DMS153 (cell line): ENCODE measurements at places on chromosomes 5 and 9.

DNA sequence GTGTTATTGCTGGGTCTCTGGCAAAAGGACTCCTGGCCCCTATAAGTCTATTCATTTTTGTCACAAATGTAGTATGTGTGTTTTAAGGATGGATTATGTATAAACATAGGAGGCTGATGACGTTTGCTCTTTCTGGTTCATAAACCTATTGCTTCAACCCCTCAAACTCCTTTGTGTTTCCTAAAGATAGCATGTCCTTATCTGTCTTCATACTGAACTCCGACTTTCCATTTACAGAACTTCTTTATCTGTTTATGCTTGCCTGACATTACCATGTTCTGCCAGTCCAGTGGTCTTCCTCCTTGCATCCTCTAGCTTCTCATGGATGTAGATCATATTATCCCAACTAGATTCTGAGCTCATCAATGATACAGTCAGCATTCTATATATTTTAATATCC lies 46.1 kb downstream of the ARHGEF28 start:
- DNase-seq = no peak

GRCh38 chr9:99303177-99303576 lies 81.1 kb downstream of the SEC61B start:
- no peak for DNase-seq

DNA sequence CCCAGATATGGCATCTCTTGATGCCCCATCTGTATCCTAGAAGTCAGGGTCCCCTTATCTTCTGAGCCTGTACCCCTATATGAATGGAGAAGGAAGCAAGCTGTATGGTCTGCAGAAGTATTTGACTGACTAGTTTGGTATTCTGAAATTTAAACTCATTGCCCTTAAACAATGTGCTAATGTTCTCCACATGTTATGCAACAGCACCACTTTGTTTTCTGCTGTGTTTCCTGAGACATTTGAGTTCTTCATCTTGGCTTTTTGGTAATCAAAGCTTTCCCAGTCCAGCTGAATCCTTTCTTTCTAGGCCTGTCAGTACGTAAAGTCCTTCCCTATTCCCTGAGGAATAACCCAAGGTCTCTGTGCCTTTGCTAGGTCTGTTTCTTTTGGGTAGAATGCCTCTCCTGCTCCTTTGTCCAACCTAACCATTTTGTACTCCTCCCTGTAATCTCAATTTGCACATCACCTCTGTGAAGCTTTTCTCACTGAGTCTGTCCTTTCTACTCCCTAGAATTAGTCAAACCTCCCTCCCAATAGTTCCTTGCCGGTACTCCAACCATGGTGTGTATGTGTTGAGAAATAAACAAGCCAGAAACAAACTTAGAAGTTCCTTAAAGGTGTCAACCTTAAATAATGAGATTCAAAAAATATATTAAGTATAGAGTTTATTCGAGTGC lies 72.1 kb upstream of the HSPB3 start:
- DNase-seq = no peak

DNA sequence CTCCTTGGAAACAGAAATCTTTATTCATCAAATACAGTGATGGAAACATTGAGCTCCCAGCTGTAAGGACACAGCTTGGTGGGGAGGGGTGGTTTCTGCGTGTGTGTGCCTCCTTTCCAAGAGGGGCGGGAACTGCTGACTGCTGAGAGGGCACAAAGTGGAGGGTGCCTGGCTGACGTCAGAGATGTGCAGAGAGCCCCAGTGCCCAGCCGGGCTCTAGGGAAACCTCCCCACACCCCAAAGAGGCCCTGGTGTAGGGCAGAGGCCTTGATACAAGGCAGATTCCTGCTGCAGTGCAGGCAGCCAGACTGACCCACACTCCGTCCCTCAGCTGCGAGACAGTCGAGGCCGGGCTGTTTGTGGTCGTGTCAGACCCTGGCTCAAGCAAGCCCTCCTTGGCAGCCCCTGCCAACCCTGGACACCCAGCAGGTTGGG lies 191.0 kb downstream of the CACNA1B start:
- no peak for DNase-seq

DNA sequence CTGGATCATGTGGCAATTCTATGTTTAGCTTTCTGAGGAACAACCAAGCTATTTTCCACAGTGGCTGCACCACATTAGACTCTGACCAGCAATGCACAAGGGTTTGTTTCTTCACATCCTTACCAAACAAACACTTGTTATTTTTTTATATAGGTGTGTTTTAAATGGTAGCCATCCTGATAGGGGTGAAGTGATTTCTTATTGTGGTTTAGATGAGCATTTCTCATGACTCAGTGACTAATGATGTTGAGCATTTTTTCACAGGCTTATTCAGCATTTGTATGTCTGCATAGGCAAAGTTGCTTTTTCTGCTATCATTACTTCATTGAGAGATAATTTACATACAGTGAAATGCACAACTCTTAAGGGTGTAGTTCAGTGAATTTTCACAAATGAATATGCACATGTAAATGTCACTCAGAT lies 36.0 kb downstream of the ANKRD33B start:
- no peak for DNase-seq

DNA sequence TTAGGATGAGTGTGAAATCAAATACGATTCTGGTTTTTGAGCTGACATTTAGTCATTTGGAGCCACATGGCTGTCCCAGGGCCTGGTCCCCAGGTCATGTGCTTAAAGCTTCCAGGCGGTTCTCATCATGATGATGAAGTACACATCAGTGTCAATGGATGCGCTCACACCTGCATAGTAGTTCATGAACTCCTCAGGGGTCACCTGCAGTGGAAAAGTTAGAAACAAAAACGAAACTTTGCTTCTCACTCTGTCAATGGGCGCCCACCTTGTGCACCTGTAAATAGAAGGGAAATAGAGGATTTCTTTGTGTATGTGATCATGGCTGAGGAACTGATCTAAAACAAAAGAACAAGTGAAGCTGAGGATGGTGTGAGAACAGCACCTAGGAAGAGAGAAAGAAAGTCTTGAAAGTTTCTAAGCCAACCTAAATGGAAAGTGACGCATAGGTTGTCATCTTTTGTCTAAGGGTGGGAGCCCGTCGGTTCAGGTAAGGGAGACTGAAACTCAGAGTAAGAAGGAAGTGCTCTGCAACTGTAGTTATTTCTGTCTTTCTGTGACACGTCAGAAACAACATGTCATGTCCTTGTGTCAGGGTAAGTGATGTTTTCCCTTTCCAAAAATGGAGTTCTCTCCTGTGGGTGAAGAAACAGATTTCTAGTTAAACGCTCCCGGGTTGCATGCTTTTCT lies 33.8 kb downstream of the CAPSL start:
- DNase-seq = no peak

DNA sequence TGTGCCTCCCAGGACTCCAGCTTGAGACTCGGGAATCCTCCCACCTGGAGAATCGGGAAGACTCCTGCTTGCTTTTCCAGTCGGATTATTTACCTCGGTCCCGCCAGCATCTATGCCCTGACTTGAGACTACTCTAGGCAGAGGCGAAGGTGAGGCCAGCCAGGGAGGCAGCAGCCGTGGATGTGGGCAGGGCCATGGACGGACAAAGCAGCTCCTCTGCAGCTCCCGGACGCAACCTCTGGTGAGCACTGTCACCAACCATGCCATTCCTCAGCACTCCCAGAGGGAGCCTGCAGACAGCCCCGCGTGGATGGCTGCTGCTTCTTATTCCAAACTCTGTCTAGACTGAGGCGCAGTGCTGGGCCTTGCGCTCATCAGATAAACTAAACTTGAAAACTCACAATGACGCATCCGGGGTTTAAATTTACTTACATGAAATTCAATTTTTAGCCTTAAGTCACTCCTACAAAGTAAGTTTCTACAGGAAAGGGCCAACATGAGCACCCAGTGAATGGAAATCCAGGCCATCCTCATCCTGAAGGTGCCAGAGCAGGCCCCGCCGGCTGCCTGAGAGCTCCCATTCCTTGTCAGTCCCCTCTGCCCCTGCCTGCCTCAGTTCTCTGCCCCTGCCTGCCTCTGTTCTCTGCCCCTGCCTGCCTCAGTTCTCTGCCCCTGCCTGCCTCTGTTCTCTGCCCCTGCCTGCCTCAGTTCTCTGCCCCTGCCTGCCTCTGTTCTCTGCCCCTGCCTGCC lies 17.8 kb downstream of the MED10 start:
- DNase-seq = no peak

- DNase-seq = no peak
Measured at GRCh38 chr9:108056084-108056804, 566.7 kb upstream of the KLF4 start.

DNA sequence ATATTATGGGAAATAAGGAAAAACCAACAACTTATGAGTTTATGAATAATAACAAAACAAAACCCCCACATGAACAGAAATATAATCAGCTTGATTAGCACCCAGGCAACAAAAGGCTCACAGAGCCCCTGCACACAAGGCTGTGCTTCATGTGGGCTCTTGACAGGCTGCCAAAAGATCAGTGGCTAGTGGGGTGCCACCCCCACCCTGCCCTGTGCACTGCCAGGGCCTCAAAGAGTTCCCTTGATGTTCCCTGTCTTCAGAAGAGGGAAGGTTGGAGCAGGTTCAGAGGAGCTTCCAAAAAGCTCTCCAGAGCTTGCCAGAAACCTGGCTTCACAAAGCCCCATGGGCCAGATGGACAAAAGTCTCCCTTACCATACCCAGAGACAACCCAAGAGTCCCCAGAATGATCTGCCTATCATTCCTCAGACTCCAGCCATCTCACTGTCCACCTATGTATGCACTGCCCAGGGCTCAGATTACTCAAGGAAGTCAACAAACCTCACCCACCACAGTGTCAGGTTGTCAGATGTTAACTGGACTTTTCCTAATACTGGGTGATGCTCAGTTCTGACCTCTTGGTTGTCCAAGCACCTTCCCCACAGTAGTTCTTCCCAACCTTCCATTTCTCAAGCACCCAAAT lies 87.5 kb downstream of the SIL1 start:
- no peak for DNase-seq

GRCh38 chr5:73514418-73514817 lies 16.2 kb downstream of the BTF3 start:
- no peak for DNase-seq

GRCh38 chr5:154373326-154373725 lies 72.5 kb upstream of the SAP30L start:
- no peak for DNase-seq

GRCh38 chr5:129345213-129345924 lies 114.7 kb upstream of the ADAMTS19 start:
- DNase-seq = no peak

GRCh38 chr9:117616431-117616831 lies 87.8 kb upstream of the TLR4 start:
- peak; percentile 48 for DNase-seq

DNA sequence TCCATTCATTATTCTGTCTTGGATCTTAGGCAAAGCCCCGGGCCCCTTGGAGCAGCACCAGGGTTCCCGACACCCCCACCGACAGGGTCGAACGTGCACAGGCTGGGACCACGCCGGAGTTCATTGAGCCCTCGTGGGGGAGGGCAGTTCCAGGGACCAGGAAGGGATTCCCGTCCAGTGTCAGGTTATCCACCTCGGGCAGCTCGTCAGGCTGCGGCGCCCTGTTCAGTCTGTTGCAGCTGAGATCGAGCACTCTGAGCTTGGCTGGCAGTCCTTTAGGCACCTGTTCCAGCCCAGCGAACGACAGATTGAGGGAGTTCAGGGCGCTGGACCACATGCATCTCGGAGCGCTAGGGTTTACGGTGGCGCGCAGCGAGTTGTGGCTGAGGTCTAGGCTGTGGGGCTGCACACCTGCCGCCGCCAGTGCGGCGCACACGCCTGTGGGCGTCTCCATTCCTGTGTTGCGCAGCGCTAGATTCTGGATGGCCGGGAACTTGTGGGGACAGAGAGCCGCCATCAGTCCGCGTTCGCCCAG lies 1.1 kb downstream of the CD14 start:
- DNase-seq = no peak

DNA sequence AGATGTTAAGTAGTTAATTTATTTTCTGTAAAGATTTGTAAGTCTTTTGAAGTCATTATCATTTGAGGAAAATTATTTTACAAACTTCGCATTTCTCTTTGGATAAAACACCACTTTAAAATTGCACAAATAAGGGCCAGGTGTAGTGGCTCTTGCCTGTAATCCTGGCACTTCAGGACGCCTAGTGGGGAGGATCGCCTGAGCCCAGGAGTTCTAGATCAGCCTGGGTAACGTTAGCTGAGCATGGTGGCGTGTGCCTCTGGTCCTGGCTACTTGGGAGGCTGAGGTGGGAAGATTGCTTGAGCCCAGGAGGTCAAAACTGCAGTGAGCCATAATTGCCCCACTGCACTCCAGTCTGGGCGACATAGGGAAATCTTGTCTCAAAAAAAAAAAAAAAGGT lies 185.5 kb downstream of the KDM4C start:
- DNase-seq = no peak

- no peak for DNase-seq
Measured at GRCh38 chr5:142385194-142385593, 60.4 kb upstream of the SPRY4 start.
